Endothelial cell of umbilical vein (primary cell): ENCODE measurements at places on chromosomes 7 and 10. TPM values are rescaled to one million over a fixed set of nuclear protein-coding genes. Genes with fewer than 3 reads are reported as not detected.

DNA sequence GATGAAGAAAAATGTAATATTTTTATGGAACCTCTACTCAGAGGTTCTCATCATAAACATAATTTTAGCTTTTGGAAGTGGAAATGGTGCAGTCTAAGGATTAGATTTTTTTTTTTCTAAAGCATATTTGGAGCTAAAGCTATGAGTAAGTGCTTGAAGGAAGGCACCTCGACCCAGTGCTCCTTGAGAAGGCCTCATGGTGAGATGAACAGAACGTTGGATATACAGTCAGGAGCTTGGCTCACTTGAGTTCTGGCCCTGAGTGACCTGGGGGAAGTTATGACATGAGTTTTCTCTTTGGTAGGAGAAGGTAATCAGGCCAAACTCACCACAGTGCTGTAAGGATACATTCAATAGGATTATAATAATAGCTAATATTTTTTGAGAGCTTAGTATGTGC, 163.3 kb downstream of the JCAD start:
- H3K4me1 ChIP-seq, result peaks cover 14% of the 10 kb centered on the region
- no peaks in the 10 kb centered on the region for H3K36me3 ChIP-seq
- DNase-seq, result peak; percentile 72
- peak overlapping the region; percentile 83 for H3K27ac ChIP-seq
- H3K4me3 ChIP-seq, result peak overlapping the region; percentile 19

GRCh38 chr10:72808001-72808400, 85.5 kb upstream of the OIT3 start:
- H3K36me3 ChIP-seq, result no peaks in the 10 kb centered on the region
- H3K27me3 ChIP-seq, result no peaks in the 10 kb centered on the region
- peaks cover 1% of the 10 kb centered on the region for H3K4me1 ChIP-seq

DNA sequence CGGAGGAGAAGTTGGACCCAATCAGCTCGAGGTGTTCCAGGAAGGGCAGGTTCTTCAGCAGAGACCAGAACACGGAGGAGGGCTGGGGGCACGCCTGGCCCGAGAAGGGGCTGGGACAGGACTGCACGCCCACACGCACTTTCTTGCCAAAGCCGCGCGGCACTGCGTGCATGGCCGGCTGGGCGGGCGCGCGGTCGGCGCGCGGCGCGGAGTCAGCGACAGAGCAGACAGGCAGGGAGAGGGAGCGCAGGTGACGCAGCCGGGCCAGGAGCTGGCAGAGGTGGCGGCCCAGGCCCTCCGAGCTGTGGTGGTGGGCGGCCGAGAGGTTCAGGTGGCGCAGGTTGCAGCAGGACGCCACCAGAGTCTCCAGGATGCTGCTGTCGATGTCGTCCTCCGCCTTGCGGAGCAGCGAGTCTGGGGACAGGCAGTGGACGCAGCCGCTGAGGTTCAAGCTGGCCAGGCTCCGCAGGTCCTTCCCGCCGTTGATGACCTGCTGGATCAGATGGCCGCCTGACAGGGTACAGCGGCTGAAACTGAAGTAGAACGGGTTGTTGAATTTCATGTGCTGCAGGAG, 77.2 kb upstream of the TNRC18 start:
- DNase-seq, result no peak
- no peak overlapping the region for H3K4me3 ChIP-seq
- no peaks in the 10 kb centered on the region for H3K4me1 ChIP-seq
- peaks cover 25% of the 10 kb centered on the region for H3K36me3 ChIP-seq
- no peaks in the 10 kb centered on the region for H3K27me3 ChIP-seq

DNA sequence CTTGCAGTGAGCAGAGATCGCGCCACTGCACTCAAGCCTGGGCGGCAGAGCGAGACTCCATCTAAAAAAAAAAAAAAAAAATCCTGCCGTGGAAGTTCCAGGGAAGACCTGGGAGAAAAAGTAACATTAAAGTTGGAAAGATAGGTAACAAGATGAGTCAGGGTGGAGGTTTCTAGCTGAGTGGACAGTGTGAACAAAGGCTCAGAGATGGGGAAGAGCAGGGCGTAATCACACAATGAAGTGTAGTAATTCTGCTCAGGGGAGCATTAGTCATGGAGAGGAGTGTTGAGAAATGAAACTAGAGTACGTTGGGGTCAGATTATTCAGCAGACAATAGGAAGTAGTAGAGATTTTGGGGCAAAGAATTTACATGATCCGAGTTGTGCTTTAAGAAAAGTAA, 21.6 kb upstream of the WASL start:
- H3K4me3 ChIP-seq, result no peak overlapping the region
- H3K27ac ChIP-seq, result no peak overlapping the region
- no peaks in the 10 kb centered on the region for H3K27me3 ChIP-seq
- peaks cover 5% of the 10 kb centered on the region for H3K4me1 ChIP-seq
- no peaks in the 10 kb centered on the region for H3K36me3 ChIP-seq

GRCh38 chr7:45924283-45924682, 3.2 kb upstream of the IGFBP3 start:
- no peak overlapping the region for H3K27ac ChIP-seq
- no peaks in the 10 kb centered on the region for H3K36me3 ChIP-seq
- peaks cover 28% of the 10 kb centered on the region for H3K4me1 ChIP-seq

GRCh38 chr10:36533316-36533715, 592.1 kb upstream of the ANKRD30A start:
- H3K27me3 ChIP-seq, result no peaks in the 10 kb centered on the region
- peaks cover 18% of the 10 kb centered on the region for H3K4me1 ChIP-seq
- DNase-seq, result no peak
- H3K36me3 ChIP-seq, result no peaks in the 10 kb centered on the region
- H3K4me3 ChIP-seq, result no peak overlapping the region
- H3K27ac ChIP-seq, result no peak overlapping the region

DNA sequence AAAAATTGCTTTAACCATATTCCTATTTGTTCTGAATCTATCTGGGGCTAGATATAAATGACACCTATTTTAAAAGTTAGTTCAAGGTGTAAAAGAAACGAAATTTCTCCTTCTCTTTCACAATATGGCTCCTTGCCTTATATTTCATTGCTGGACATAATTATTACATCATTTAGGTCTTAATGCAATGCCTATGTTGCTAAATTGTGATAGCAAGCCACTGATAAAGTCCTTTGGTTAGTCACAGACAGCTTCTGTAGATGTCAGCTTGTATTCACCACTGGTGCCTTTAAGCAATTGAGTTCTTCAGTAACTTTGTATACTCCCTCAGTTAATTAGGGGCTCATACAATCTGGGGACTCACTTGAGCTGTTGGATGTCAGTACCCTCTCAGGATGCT, 1236.6 kb downstream of the GATA3 start:
- no peaks in the 10 kb centered on the region for H3K4me1 ChIP-seq
- DNase-seq, result no peak
- no peak overlapping the region for H3K4me3 ChIP-seq
- no peaks in the 10 kb centered on the region for H3K36me3 ChIP-seq

DNA sequence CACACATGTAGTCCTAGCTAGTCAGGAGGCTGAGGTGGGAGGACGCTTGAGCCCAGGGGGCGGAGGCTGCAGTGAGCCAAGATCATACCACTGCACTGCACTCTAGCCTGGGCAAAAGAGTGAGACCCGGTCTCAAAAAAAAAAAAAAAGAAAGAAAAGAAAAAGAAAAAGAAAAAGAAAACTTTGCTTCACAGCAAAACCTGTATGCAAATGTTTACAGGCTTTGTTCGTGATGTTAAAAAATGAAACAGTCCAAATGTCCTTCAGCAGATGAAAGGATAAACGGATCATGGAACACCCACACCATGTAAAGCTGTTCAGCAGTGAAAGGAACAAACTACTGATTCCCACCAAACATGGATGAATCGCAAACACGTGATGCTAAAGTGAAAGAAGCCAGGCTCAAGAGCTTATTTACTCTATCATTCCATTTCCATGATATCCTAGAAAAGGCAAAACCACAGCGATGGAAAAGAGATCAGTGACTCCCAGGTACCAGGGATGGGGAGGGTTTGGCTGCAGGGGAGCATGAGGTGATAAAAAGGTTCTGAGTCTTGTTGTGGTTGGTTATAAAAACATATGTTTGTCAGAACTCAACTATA, 15.1 kb downstream of the LRRC20 start:
- H3K4me3 ChIP-seq, result no peak overlapping the region
- H3K27me3 ChIP-seq, result no peaks in the 10 kb centered on the region
- peaks cover 2% of the 10 kb centered on the region for H3K36me3 ChIP-seq
- H3K27ac ChIP-seq, result no peak overlapping the region
- DNase-seq, result no peak
- no peaks in the 10 kb centered on the region for H3K4me1 ChIP-seq

- no peaks in the 10 kb centered on the region for H3K27me3 ChIP-seq
- H3K4me1 ChIP-seq, result no peaks in the 10 kb centered on the region
- no peak for DNase-seq
- no peak overlapping the region for H3K27ac ChIP-seq
- H3K4me3 ChIP-seq, result no peak overlapping the region
- peaks cover 9% of the 10 kb centered on the region for H3K36me3 ChIP-seq
These were observed 8.8 kb downstream of the DCLRE1C start for GRCh38 chr10:14945108-14945507.

The WNT2 gene
- not detected in 2 replicates for total RNA-seq

The AGAP3 gene
- 171 and 173 TPM in 2 replicates for total RNA-seq

The WASL gene
- total RNA-seq, result 22.1 and 24.0 TPM in 2 replicates

The PAPOLB gene
- total RNA-seq, result 0.07 TPM in 2 replicates
